Amniotic stem cell (primary cell): ENCODE measurements at places on chromosomes 3 and 15.
A peak's percentile ranks its signal among the peaks of the same experiment; 100 is the strongest.

- peak; percentile 20 for DNase-seq
Observed at GRCh38 chr15:73683777-73684580, at the start of gene CD276. TSS of gene CD276 (plus strand) at chr15:73684383. CDS start at chr15:73699640, 15,257 bp downstream.

- DNase-seq: no peak
Observed at GRCh38 chr3:11634081-11634635, 9.6 kb downstream of the VGLL4 start.

DNA sequence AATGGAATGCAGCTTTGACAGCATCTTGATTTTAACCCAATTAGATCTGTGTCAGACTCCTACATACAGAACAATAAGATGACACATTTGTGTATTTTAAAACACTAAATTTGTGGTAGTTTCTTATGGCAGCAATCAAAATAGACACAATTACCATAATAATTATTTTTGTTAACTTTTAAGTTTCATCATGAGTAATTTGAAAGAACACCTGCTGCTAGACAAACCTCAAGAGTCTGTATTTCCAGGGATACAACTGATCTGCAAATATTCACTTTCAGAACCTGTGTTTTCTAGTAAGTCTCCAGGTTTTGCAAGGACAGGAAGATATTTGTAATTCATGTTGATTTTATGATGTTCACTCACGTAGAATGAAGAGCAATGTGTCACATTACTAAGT, 736.8 kb downstream of the DIPK2A start:
- no peak for DNase-seq

DNA sequence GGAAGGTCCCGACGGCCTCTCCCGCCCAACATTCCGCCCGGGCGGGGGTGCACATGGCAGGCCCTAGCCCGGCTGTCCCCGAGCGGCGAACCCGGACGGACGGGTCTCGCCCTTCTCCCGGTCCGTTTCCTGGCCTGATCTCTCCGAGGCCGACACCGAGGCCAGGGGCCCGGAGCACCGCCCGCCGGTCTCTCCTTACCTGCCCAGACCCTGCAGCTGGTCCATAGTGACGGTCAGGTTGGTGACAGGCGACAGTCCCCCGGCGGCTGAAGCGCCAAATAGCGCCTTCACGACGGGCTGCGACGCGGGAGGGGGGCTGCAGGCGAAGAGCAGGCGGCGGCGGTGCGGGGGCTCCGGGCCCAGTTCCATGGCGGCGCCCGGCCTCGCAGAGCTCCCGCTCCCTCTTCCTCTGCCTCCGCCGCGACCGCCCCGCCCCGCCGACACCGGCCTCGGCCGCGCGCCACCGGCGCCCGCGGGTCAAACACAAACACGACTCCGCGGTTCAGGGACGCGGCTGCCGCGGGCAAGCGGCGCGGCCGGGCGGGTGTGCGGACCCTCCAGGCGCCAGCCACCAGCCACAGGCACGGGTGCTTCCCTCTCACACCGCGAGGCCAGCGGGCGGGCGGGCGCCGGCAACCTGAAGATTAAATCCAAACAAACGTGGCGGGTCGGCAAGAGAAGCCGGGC, 495 bp downstream of the CDC25A start:
- DNase-seq: no peak

GRCh38 chr3:64351713-64352638, 126.7 kb upstream of the PRICKLE2 start:
- no peak for DNase-seq

GRCh38 chr3:48553886-48554845, 2.4 kb downstream of the PFKFB4 start:
- DNase-seq: no peak

- DNase-seq: peak; percentile 21
Observed at GRCh38 chr3:71680603-71681002, 44.6 kb downstream of the EIF4E3 start.

DNA sequence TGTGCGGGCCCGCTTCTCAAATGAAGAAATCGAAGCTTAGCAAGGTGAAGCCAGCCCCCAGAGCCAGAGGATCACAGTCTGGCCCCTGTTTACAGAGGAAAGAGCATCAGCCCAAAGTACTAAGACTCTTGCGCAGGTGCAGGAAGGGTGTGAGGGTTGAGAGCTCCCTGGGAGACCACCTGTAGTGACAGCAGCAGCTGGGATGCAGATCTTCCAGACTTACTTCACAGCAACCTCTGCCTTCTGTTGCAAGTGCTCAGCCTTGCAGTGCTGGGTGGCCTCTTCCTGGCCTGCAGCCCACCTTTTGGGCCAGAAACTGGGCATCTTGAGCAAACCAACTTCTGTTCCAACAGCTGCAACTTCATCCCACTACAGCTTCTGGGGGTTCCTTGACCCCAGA, 19.7 kb downstream of the SPATA12 start:
- DNase-seq: no peak

GRCh38 chr3:141929341-141929995, 53.0 kb downstream of the ATP1B3 start:
- no peak for DNase-seq

- no peak for DNase-seq
Observed at GRCh38 chr15:43748376-43748775, 2.1 kb downstream of the PDIA3 start.

- DNase-seq: no peak
Observed at GRCh38 chr3:181189556-181189955, 200.0 kb upstream of the DNAJC19 start.

GRCh38 chr15:90000186-90001001, 730 bp upstream of the ZNF710 start:
- DNase-seq: no peak

DNA sequence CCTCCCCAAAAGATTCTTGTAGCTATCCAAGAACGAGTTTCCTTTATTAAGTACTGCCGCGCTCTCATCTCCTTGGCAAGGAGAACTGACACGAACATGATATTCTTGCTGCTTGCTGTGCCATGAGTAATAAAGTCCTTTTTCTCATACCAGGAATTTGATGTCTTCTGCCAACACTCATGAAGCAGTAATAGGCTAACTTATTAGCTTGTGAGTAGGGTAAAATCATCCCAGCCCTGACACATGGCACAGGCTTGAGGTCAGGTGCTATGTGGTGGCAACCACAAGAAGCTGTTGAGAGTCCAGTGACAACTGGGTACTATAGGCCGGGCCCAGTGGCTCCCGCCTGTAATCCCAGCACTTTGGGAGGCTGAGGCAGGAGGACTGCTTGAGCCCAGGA, 22.7 kb upstream of the UBXN7 start:
- DNase-seq: no peak

DNA sequence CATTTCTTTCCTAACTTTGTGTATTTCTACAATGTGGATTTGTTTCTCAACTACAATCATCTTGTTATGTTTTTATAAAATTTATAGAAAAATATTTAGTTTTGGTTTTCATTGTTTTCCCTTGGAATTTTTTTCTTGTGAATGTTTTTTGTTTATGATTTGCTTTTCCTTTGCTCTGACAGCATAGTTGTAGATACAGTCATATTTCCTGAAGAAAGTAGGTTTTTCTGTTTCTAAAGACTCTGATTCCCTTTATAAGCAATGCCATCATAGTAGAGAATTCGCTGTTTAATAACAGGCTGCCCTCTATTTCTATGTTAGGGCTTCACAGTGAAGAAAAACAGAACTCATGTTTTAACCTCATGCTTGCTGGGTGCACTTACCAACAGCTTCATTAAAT, 482.3 kb downstream of the ZBBX start:
- DNase-seq: no peak

GRCh38 chr15:32843219-32843815, 125.5 kb downstream of the GREM1 start:
- DNase-seq: no peak

DNA sequence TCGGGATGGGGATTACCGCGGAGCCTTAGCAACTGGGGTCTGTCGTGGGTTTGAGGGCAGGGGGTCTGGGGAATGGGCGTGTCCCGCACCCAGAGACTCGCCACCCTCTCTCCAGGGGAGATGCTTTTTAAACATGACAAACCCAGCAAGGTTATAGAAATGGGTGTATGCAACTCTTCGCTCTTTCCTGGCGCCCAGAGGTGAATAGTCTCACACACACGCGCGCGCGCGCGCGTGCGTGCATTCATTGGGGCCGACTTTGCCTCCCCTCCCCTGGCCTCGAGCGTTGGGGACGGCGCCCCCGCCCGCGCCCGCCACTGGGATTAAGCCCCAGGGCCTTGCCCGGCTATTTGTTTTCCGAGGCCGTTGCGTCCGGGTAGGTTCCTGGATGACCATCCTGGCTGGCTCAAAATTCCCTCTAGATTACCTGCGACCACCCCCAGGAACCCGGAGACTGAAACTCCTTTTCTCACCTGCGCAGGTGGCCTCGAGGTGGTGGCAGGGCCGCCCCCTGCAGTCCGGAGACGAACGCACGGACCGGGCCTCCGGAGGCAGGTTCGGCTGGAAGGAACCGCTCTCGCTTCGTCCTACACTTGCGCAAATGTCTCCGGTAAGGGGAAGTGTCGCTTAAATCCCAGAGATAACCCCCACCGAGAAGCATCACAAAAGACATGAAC, 777 bp downstream of the GPR160 start:
- no peak for DNase-seq

DNA sequence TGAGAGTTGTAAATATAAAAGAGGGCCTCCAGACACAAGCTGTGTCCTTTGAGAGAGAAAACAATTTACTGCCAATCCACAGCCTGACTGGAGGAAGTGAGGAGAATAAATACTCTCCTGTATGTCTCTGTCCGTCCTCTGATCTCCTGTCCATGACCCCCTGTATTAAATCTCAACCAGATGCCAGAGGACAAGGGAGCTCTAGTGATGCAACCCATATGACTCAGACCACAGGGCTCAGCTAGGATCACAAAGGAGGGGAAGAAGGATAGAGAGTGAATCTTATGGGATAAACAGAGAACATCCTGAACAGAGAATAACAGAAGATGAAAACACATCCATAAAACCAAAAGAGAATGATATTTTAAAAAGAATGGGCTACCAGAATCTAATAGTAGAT, 482.6 kb downstream of the PLOD2 start:
- DNase-seq: no peak

GRCh38 chr15:74616366-74616939, 817 bp downstream of the CLK3 start:
- DNase-seq: peak; percentile 33

DNA sequence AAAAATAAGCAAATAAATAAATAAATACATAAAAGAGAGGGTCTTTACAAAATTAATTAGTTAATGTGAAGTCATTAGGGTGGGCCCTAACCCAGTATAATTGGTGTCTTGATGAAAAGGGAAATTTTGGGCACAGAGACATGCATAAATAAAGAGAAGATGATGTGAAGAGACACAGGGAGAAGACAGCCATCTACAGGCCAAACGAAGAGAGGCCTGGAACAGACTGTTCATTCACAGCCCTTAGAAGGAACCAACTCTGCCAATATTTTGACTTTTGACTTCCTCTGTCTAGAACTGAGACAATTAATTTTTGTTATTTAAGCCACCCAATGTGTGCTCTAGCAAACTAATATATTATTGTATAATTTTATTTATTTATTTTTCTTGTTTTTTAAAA, 29.6 kb upstream of the SELENOK start:
- DNase-seq: no peak

DNA sequence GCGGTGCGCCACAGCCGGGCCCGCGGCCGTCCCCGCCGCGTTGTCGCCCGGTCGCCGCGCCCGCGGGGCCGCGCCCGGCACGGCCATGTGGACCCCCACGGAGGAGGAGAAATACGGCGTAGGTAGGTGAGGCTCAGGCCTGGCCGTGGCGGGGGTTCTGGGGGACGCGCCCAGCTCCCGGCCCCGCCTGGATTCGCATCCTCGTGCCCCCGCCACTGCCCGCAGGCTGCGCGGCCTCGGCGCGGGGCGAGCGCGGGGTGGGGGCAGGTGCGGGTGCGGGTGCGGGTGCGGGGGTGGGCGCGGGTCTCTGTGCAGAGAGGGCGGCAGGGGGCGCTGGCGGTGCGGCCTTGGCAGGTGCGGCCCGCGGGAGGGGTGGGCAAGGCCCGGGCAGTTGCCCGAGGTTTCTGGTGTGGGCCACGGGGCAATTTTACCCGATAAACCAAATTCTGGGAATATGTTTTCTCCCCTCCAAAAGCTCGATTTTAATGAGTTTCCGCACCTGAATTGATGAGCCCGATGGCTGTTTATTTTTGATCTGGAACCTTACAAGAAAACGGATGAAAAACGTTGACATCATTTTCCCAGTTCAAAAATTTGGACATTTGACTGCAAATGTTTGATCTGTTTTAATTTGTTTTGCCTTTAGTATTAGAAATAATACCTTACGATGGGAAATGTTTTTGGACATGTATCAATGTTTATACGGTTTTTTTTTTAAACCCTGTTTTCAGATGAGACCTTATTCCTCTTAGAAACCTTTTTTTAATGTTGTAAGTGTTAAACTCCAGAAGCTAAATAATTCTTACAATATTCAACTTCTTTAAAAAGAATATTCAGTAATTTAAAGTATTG, 678 bp downstream of the DOCK3 start:
- DNase-seq: no peak

DNA sequence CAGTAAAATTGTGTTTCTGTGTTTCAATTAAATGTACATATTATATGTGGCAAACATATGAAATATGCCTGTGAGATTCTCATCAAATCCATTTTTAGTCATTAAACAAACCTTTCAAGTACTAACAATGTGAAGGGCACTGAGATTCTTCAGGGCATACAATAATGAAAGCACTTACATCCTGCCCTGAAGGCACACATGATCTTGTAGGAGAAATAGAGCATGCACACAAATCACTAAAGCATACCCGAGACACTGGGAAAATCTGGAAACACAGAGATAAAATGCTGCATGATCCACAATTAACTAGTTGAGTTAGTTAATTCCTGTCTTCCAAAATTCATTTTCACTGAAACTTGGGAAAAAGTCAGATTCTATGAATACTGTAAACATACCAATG, 810.5 kb upstream of the NECTIN3 start:
- DNase-seq: no peak

DNA sequence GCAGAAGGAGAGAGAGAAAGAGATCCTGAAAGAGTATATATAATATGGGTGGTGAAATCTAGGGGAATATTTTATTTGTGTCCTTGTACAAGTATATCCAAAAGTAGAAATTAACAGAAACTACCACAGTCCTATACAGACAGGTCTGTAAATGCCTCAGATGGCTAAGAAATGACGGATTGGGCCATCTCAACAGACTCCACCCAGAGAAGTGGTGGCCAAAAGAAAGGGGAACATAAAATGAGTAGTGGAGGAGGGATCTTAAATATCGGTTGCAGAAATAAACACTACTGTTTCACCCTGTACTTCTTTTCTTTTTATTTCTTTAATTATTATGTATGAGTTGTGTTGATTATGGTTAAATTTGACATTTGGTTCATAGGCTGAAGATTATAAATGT, 47.7 kb downstream of the CCR3 start:
- no peak for DNase-seq
